ENCODE measurements at places on chromosomes 12 and 14.

DNA sequence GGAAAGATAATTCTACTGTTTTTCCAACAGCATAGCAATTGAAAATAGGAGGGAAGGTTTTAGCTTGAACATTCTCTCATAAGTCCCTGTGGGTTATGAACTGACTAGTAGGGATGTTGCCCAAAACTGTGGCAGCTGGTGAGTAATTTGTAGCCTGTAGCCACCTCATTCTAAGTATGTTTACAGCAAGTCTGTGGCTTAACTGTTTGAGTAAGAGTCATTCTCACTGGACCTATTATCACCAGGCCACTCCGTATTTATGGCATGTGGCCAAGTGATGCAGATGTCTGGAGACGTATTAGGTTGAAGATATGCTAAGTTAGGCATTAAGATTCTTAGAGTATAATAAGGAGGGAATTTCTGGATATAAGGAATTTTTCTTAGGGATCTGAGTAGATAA lies 458.3 kb downstream of the ETNK1 start:
- no peak for DNase-seq

GRCh38 chr12:68224613-68225285 lies 861 bp downstream of the IL26 start:
- no peak for DNase-seq

- DNase-seq, result no peak
These were observed 23.6 kb upstream of the CAND1 start for GRCh38 chr12:67245571-67245970.

DNA sequence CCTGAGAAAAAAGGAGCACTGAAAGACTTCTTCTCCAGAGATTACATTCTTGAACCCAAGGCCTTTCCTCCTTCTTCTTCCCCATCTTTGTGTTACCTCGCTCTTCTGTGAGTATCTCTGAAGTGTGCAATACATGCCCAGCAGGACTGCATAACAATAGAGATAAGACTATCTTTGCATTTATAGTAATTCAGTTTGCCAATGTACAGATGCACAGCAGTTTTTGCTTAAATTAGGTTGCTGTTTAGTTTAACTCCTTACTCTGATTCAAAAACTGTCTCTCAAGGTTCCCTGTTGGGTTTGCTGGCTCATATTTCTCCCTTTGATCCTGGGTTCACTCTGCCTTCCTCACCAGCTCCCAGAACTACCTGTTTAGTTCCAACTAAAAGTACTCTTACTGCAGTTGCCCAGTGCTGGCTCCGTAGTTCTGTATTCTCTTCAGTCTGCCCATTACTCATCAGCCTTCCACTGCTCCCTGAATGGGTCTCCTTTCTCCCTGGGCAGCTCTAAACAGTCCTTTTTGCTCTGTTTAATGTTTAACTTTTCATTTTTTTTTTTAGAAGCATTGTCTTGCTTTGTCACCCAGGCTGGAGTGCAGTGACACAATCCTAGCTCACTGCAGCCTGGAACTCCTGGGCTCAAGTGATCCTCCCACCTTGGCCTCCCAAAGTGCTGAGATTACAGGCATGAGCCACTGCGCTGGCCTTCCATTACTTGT lies 180.6 kb upstream of the CAND1 start:
- no peak for DNase-seq

DNA sequence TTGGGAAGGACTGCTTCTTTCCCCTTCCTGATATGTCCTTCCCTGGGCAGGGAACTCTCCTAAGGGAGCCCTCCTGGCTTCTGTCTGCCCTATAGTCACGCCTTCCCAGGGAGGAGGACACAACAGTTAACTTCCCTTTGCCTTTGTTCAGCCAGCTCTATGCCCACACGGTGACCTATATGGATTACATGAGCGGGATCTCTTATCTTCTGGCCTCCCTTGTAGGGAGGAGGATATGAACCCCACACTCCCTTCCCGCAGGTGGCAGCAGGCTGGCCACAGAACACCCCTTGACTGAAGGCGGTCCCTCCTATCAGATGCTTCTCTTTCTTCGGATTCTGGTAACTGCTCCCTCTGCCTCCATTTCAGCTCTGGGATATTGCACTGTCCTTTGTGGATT lies 135.6 kb upstream of the MAX start:
- no peak for DNase-seq

Measured in posterior cingulate gyrus (tissue), 11 donors.